ENCODE measurements at places on chromosomes 5 and 9.
A peak's percentile ranks its signal among the peaks of the same experiment; 100 is the strongest.

- DNase-seq: no peak
These were observed 889.3 kb downstream of the MAT2B start for GRCh38 chr5:164394686-164395194.

DNA sequence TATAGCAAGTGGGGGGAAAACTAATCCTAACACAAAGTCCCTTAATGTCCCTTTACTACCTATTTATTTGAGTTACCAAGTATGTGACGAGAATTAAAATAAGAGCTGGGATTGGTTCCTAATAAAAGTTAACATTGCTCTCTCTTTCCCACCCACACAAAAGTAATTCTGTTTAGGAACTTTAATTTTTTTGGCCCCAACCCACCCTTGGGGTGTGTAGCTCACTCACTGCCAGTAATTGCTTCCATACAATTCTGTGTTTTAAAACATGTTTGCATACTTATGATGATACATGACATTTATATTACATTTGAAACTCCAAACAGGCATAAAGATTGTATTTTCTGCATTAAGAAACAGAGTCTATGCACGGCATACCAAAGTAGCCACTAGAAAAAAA is 106.5 kb downstream of the BNC2 start:
- DNase-seq: no peak

DNA sequence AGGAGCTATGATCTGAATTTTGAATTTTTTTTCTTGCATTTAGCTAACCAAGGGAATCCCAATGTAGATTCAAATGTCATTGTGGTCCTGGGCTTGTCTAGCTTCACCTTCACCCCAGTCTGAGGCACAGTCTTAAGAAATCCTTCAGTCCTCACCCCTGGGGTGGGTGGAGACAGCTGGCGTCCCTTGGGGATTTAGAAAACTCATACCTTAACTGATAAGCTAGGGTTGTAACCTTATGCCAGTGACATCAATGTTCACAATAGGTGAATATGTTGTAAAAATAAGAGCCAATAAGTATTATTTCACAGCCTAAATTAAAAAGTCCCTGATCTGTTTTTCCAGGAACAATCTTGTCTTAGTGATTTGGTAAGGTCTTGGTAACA is 4.6 kb downstream of the ISOC1 start:
- DNase-seq: no peak

- DNase-seq: peak; percentile 35
These were observed 309.5 kb downstream of the PDE4D start for GRCh38 chr5:59583810-59584562.

DNA sequence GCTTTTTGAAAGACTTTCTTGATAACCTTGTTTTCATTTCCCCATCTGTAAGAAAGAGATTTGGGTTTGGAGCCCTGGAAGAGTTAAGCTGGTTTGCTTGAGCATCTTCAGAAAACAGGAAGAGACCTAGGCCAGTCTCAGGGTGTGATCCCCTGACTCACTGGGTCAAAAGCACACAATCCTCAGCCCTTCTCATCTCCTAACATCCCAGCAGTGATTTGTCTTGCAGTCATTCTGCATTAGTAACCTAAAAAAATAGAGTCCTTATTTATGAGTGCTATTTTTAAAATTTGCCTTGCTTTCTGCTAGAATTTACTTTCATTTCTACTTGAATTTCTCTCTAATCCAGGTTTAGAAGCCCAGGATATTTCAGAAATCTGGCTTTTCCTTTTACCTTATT is 16.4 kb upstream of the ARSB start:
- DNase-seq: peak; percentile 11

GRCh38 chr5:69167929-69168328 is 979 bp downstream of the CCNB1 start:
- DNase-seq: no peak
